ENCODE measurements at places on chromosomes 16 and 17. TPM values are rescaled to one million over a fixed set of nuclear protein-coding genes. Genes with fewer than 3 reads are reported as not detected.

DNA sequence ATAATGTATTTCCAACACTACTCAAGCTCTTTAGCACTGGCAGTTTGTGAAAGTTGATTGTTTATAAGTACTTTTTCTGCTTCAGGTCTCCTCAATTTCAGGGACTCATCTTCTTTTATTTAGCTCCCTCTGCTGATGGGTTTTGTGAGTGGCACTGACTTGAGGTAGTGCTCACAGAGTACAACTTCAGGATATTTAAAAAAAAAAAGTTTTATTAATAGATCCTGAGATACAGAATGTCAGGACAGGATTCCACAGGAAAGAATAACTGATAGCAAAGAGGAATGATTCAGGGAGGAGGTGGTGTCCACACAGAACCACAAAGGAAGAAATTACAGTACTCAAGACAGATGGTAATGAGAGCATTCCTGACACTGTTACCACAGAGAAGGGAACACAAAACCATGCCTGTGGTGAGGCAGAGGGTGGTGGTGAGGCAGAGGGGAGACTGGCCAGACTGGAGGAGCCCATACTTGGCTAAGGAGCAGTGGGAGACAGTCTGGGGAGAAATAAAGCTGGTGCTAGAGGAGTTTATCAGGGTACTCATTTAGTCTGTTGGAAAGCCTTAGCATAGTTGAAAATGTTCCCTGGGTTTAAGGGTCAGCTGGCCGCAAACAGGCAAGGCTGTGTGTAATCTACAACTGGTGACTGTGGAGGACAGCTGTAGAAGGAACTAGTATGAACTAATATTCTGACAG is 63.7 kb downstream of the SPAG9 start:
- DNase-seq: no peak

GRCh38 chr17:40511667-40512220 is 10.3 kb upstream of the TNS4 start:
- no peak for DNase-seq

- no peak for DNase-seq
Observed at GRCh38 chr16:50208460-50208931, 55.4 kb downstream of the TENT4B start.

GRCh38 chr16:30786115-30786935 is 680 bp downstream of the ZNF629 start:
- DNase-seq: no peak

DNA sequence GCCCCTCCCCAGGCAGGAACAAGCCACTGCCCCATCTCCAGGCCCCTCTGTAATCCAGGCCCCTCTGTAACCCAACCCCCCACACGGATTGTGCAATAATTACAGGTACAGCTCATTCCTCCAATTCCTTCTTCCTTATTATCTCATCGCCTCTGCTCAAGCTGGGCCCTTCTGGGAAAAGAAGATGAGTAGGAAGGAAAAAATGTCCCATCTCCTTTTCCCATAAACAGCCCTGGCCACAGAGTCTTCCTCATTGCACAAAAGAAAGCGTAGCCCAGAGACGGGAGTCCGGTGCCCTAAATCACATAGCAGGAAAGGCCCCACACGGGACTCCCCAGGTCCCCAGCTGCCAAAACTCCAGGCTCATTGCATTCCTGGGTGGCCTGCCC is 3.6 kb upstream of the LITAFD start:
- DNase-seq: no peak

- no peak for DNase-seq
Observed at GRCh38 chr17:227946-228615, 46.6 kb upstream of the DOC2B start.

- DNase-seq: no peak
Observed at GRCh38 chr17:48549914-48550501, 5.1 kb upstream of the HOXB2 start.

GRCh38 chr17:40419559-40420331 is 2.0 kb upstream of the TOP2A start:
- DNase-seq: peak; percentile 62

GRCh38 chr17:75565066-75565465 is 22.5 kb upstream of the MYO15B start:
- DNase-seq: no peak

DNA sequence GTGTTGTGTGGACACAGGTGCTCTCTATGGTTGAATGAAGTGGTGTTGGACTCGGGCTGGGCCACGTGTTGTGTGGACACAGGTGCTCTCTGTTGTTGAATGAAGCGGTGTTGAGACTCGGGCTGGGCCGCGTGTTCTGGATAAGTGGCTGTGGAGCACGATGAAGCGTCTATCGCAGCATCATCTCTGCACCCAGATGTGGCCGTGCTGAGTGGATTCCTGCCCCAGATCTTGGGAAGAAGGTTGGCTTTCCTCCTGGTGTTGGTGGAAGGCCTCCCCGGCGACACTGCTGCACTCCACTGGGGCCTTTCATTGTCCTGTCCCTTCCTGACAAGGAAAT is 69.1 kb downstream of the RPTOR start:
- DNase-seq: no peak

GRCh38 chr16:81505011-81505661 is 60.5 kb downstream of the CMIP start:
- no peak for DNase-seq

DNA sequence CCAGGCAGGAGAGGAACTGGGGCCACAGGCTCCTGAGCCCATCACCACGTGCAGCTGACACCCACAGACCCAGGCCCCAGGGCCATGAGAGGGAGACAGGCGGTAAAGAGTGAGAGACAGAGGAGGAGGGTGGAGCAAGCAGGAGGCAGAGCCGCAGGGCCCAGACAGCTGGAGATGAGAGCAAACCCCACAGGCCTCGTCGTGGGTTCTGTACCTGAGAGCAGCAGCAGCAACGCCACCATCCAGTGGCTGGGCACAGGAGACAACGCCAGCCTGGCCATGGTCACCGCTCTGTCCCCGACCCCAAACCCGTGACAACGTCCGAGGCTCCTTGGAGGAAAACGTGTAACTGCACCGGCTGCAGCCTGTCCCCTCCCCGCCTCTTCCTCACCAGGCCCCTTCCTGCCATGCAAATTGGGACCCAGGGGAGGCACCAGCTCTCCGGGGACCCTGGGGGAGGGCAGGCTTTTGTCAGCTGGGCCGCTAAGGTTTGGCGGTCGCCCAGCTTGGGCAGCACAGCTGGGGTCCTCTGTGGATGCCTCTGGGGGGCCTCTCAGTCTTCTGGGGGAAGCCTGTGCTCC is at the start of gene CD79B:
Gene CD79B, minus strand, starts transcription at position 351 of the 581 bp plus-strand sequence. Its CDS starts 70 bp downstream, at position 281.
- no peak for DNase-seq

Gene DBF4B
- 27.7 TPM for total RNA-seq

DNA sequence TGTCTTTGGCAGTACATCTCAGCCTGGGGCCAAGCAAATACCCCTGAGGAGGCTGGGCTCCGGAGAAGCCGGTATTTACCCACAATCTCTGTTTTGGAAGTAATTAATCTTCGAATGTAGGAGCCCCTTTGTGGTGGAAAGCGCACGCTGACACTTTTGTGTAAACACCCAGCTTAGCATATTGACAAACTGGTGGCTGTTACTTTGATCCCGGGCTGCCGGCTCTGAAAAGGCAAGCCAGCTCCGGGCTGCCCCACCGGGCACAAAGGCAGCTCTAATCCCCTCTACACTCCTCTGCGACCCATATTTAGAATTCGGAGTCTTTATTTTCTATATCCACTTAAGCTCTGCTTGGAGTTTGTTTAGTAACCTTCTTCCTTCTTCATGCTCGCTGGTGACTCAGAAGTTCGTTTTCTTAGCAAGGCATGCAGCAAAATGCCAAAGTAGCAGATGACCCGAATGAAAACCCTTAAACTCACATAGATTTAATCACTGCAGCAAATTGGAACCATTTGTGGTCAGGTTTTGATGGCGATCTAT is 144.0 kb upstream of the IRX3 start:
- no peak for DNase-seq

GRCh38 chr17:34386343-34386696 is 23.3 kb upstream of the CCL1 start:
- DNase-seq: no peak

- DNase-seq: no peak
Observed at GRCh38 chr17:42184713-42185620, at the start of gene HCRT. Gene HCRT, minus strand, starts transcription at chr17:42185452. Its CDS starts 87 bp downstream, at chr17:42185365.

Gene NT5M
- 5.9 TPM for total RNA-seq

GRCh38 chr17:54494721-54495715 is 405.6 kb upstream of the TOM1L1 start:
- no peak for DNase-seq

GRCh38 chr17:30207655-30208054 is 27.8 kb downstream of the SLC6A4 start:
- DNase-seq: peak; percentile 42

Gene ESRP2
- 65.6 TPM for total RNA-seq

GRCh38 chr16:69382421-69382820 is 3.4 kb downstream of the TERF2 start:
- no peak for DNase-seq

DNA sequence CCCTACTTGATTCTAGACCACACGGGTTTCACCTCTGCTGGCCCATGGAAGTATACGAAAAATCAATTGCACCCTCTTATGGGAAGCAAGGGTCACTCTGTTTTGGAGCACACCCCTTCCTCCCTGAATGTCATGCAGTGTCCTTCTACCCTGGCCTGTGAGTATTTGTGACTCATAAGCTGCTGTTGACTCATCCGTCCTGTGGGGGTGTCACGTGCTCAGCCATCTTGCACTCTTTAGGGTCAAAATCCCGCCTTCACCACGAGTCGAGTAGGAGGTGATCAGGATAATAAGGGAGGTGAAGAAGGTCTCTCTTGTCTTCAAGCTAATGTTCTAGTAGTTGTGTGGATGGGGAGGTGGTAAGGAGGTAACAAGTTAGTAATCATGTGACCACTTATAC is 341.0 kb upstream of the EEF2KMT start:
- no peak for DNase-seq

DNA sequence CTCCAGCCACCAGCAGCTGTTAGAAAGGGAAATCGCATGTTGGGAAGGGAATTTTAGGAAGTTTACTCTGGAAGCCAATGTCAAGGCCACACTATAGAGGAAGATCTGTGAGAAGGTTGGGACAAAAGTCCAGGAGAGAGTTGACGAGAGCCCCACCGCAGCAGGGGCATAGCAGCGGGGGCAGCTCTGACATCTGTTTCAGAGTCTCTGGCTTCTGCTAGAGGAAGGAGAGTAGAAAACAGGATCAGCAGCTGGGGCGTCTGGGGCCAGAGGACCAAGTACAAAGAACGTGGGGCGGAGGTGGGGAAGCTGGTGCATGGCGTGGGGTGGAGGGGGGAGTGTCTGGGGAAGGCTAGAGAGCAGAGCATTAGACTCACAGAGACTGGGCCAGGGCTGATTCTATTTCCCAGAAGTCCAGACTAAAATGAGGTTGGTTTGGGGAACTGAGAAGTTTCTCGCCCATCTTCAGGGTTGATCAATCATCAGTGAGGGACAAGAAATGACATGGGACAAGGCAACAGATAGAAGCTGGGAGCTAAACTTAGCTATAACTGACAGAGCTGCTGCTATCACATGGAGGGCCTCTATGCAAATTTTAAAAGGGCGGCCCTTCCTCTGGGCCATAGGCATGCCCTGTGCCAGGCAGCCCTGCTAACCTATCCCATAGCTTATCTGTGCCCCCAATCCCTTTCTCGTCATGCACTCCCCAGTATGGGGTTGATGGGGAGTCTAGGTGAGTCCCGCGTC is 1.2 kb downstream of the RABEP2 start:
- no peak for DNase-seq

GRCh38 chr16:81734632-81735434 is 44.3 kb upstream of the PLCG2 start:
- no peak for DNase-seq

Gene RILP
- total RNA-seq: 6.4 TPM

Gene KRTAP2-2
- not detected for total RNA-seq

DNA sequence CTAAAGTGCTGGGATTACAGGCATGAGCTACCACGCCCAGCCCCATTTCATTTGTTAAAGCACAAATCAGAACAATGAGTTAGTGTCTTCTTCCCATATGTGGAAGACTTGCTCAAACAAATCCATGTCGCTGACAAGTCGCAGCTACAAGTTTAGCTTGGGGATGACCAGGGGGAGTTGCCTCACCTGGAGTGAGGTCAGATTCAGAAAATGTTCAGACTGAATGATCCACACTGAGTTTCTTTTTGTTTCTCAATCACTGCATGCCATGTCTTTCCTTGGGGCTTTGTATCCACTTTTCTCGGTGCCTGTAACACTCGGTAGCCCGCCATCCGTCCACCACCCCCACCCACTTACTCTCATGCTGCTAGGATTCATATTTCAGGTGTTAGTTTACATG is 437.3 kb upstream of the DYNLRB2 start:
- DNase-seq: no peak

DNA sequence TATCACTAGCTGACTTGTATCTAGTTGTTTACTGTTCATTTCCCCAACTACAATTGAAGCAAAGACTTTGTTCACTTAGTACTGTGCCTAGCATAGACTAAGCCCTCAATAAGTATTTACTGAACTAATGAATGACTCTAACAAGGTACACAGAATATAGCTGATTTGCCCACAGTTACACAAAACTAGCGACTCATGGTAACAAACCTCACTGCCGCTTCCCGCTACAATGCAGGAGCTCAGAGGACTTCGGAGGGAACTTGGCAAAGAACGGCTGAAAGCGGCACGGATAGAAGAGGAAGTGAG is 524 bp downstream of the EFTUD2 start:
- no peak for DNase-seq

Gene ZNF469
- total RNA-seq: 0.43 TPM

Gene CAPN15
- total RNA-seq: 52.3 TPM

Gene ELOB
- 243 TPM for total RNA-seq

GRCh38 chr16:22183901-22184614 is 21.8 kb downstream of the SDR42E2 start:
- no peak for DNase-seq

- DNase-seq: no peak
Observed at GRCh38 chr17:75030161-75030560, 16.6 kb downstream of the ATP5PD start.

DNA sequence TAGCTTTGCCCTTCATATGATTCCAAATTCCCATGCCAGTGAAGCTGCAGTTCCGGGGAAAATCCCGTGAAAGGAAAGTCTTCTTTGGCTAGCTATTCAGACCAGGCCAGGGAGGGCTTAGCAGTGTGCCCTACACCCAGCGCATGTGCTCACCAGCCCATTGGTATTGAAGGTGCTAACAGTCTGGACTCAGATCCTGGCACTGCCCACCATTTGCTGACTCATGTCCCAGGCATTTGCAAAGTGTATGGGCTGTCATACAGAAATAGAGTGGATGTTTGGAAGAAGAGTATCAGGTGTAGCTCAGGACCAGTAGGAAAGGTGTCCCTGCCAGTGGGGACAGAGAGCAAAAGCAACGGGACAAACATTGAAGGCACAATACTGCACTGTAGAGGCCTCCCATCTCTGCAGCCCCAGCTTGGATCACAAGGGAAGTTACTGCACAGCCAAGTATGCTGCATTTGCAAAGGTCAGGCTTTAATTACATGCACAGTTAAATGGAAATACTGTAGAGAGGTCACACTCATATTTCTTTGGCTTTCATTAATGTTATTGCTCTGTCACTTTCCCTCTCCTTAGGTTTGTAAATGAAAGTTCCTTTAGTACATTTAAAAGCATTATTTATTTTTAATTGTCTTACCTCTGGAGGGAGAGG is 220.0 kb downstream of the IRX3 start:
- no peak for DNase-seq

- DNase-seq: no peak
Observed at GRCh38 chr17:18314059-18314730, 599 bp downstream of the TOP3A start.

Data from type B pancreatic cell (in vitro differentiated cells).